ENCODE measurements at places on chromosomes 2 and 18. TPM values are rescaled to one million over a fixed set of nuclear protein-coding genes. Genes with fewer than 3 reads are reported as not detected.

DNA sequence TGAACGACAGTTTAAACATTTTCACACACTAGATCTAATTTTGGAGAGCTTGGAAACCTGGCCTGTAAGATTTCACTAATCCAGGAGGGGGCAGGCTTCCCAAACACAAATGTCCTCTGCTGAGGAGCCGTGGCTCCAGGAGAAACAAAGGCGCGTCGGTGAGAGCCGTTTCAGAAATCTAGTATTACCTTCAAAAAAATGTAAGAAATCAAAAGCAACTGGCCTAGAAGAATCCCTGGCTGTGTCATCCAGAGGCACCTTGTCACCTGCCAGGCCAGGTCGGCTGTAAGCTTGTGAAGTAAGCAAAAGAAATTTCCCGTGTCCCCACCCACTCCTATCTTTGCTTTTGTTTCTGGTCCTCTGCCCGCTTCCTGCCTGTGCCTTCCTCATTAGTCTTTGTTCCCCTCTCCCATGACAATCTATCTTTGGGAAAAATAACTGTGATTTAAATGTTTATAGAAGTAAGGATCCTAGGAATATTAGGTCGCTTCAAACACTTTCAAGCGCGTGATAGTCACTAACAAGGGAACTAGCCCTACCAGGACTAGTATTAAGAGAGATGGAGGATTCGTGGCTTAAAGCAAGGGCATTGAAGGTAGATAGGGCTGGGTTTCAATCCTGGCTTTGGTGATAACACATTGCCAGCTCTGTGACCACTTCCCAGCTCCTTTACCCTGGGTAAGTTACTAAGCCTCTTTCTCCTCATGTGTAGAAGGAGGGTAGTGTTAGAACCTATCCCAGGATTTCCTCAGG is 99.5 kb upstream of the STK39 start:
- DNase-seq = peak; percentile 61

GRCh38 chr2:226703514-226703913 is 96.1 kb downstream of the IRS1 start:
- no peak for DNase-seq

- DNase-seq = no peak
These were observed 3.7 kb upstream of the NRP2 start for GRCh38 chr2:205678541-205679142.

GRCh38 chr2:64214281-64215115 is 70.3 kb upstream of the PELI1 start:
- DNase-seq = peak; percentile 79

GRCh38 chr2:181052523-181052891 is 72.1 kb downstream of the UBE2E3 start:
- no peak for DNase-seq

DNA sequence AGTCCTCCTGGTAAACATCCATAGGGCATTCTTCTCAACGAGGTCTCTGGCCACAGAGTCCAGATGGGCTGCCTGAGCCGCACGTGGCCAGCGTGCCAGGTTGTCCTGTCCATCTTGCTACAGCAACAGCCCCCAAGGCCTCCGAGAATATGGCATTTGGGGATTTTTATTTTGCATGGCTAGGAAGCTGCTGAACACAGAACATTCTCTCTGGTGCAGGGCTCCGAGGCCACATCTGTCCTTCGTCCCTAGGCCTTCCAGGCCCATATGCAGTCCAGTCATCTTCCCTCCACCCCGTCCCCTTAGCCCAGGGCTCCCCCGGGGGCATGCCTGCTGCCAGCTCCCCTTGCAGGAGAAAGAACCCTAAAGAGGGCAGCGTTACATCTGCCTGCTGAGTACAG is 2.3 kb downstream of the HDAC4 start:
- no peak for DNase-seq

GRCh38 chr2:55826246-55826645 is 97.3 kb downstream of the EFEMP1 start:
- no peak for DNase-seq

GRCh38 chr18:45012286-45012685 is 331.6 kb downstream of the SETBP1 start:
- no peak for DNase-seq

DNA sequence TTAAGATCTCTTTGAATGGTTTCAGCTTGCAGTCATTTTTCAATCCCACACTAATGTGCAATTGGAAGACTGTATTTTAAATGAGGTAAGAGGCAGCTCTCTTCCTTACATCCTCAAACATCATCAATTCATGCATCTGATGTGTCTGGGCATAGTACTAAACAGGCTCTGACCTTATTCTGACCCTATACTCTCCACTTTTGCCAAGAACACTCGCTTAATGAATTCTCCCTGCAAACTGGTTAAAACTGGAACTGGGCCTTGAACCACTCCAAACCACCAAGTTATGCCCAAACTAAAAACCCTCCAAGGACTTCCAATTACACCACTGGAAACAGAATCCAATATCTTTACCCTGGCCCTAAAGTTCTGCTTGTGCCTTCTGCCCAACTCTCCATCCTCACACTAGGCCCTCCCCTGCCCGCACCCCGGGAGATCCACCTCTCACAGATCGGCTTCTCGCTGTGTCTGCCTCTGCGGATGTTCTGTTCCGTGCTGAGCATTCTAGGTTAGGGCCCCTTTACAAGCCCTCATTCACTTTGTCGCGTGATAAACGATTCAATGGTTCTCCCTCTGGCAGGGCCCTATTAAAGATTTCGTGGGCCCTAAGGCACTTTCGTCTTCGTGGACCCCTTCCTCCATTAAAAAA is 1.2 kb downstream of the M1AP start:
- DNase-seq = no peak

- no peak for DNase-seq
These were observed 177.9 kb upstream of the RAB6C start for GRCh38 chr2:129801575-129801974.

DNA sequence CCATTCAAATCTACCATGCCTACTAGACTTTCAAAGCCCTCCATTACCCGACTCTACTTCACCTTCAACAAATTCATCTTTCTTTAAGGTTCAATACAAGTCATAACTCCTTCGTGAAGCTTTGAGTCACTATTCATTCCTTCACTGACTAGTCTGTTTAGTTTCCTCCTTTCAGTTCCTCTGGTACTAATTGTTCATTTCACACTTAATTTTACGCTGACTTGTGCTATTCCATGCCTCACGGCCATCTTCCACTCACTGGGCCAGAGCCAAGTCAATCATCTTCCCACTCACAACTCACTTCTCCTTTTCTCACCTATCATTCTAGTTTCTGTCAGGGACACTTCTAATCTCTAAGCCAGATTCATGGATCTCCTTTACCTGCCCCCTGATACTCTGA is 136.2 kb downstream of the MTX2 start:
- no peak for DNase-seq

DNA sequence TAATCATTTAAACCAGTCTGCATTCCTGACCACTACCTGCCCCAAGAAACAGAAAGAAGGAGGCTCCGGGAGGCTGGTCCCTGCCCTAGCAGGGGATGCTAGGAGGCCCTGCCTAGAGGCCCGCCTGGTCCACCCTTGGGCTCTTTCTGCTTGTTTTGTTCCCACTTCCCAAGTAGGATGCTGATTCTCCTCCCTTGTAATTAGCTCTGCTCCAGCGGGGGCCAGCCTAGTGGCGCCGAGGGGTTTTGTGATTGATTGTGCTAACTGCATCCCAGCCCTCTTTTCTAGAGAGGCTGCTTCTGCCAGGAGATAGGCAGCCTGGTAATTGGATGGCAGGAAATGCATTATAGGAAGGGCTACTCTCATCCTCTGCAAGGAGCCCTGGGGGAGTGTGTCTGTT is 220.0 kb downstream of the LOXHD1 start:
- no peak for DNase-seq

GRCh38 chr18:21163647-21164547 is 52.3 kb upstream of the ROCK1 start:
- no peak for DNase-seq

DNA sequence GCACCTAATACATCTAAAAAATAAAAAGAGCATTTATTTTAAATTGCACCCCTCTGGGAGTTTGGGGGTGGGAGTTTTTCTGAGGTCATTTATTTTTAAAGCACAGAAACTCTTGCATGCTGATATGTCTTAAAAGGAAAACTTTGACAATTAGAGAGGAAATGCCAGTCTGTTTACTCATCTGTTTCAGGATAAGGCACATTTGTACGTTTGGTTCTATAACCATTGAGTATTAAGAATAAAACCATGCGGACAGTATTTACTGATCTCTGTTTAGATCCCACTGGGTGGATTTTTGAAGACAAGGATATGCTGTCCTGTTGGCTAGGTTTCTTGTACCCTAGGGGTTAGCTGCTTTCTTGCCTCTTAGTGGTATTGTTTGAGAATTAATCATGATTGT is 122.9 kb downstream of the TANC1 start:
- DNase-seq = no peak

- DNase-seq = no peak
These were observed 86.6 kb upstream of the CAVIN2 start for GRCh38 chr2:191933307-191934105.

GRCh38 chr2:134718817-134719814 is at the start of gene TMEM163:
Gene TMEM163 (minus strand): TSS chr2:134719000.
- DNase-seq = no peak

- DNase-seq = no peak
These were observed 58.1 kb downstream of the NRP2 start for GRCh38 chr2:205740381-205740780.

DNA sequence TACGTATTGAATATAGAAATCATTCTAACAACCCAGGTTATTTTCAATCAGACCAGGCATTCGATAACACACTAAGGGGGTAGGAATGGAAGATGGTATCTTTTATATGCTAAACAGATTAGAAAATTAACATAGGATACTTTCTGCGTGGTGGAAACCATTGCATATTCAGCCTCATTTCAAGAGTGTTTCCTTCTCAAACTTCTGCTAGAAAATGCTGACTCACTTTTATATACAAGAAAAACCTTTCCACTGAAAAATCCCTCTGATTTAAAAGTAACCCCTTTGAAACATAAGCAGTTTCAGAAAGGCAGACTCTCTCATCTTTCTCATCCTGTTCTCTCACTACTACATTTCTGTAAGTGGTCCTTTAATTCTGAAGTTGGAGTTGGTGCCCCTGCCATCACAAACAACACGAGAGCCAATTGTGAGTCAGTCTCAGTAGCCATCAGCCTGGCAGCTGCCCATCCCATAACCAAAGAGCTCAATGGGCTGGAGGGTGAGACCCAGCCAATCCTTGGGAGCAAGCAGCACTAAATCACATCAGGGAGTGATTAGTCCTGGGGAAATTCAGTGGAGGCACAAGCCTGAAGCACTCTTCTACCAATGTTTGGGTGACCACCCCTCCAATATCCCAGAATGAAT is 343.1 kb downstream of the CELF4 start:
- DNase-seq = no peak

DNA sequence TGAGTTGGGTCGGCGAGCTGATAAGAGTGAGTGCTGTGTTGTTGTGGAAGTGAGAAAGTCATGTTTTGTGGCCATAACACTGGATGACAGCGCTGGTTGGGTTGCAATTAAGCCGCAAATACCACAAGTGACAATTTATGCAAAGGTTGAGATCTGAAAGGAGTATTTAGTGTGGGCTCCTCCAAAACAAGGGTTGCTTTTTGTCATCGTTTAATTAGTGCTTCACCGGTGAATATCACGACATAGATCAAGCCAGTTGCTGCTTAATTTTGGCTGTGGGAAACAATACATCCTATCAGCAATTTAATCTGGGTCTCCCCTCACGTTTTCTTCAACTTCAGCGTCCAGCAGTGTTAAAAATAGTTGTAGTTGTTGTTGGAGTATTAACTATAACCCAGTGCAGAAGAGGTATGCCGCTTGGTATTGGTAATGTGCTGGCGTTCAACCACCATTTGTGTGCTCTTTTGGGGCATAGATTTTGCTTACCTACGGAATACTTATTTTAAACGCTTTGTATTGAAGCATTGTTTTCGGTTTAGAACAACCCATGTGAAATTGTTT is 662 bp downstream of the ACVR2A start:
- DNase-seq = peak; percentile 26

GRCh38 chr2:203988500-203989260 is 52.1 kb downstream of the ICOS start:
- DNase-seq = no peak

DNA sequence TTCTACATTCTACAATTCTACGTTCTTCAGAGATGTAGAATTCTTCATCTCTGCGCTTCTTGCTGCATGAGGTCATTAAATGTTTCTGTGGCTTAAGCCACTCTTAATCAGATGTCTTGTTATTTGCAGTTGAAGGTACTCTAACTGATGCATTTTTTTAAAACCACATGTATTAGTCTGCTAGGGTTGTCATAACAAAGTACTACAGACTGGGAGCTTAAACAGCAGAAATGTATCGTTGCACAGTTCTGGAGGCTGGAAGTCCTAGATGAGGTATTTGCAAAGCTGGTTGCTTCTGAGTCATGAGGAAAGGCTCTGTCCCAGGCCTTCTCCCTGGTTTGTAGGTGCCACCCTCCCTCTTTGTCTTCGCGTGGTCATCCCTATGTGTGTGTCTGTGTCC is 176.3 kb upstream of the GLI2 start:
- DNase-seq = no peak

DNA sequence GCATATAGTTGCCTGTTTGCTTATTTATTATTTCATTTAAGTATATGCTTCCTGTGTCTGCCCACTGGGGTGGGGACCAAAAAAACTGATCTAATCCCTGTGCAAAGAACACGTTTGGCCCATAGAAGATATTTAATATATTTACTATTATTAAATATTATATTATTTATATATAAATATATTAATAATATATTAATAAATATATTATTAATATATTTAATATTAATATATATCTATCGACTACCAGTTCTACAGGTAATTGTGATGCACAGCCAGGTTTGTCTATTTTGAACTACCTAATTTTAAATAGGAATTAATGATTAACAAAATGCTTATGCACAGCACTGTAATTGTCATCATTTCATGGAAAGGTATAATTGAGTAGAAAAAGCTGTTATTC is 288.9 kb upstream of the LYPD1 start:
- DNase-seq = no peak

- DNase-seq = no peak
These were observed 19.0 kb upstream of the PTMA start for GRCh38 chr2:231689124-231689893.

DNA sequence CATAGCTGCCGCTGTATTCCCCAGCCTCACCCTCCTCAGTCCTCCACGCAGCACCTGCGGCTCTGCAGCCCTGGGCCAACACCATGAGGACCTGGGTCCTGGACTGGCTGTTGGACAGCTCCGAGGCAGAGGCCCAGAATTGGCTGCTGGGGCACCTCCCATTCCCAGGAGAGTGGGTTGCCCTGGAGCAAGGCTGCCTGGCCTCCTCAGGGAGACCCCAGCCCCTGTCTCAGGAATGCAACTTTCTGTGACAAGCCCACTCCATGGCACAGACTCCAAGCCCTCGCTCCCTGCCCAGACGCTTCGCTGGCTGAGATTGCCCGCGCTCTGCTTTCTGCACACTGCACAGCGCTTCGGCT is 33.0 kb downstream of the CYP26B1 start:
- no peak for DNase-seq

- DNase-seq = no peak
These were observed 24.8 kb upstream of the HNRNPA3 start for GRCh38 chr2:177187631-177188312.

- no peak for DNase-seq
These were observed 6.9 kb downstream of the CD28 start for GRCh38 chr2:203713381-203713780.

GRCh38 chr2:121709776-121710469 is 26.8 kb downstream of the NIFK start:
- DNase-seq = no peak

Gene C2orf76
- 17.1 TPM for polyA plus RNA-seq

Gene DTNA
- not detected for polyA plus RNA-seq

Gene FIGN
- polyA plus RNA-seq = not detected

Gene MEP1B
- polyA plus RNA-seq = not detected

Gene DPP10
- not detected for polyA plus RNA-seq

Gene VAMP5
- polyA plus RNA-seq = 115 TPM

Gene NCKAP5
- polyA plus RNA-seq = not detected

Gene RIT2
- not detected for polyA plus RNA-seq

Gene DSG4
- not detected for polyA plus RNA-seq

Gene SLC9A2
- polyA plus RNA-seq = not detected

Gene ATP6V1B1
- not detected for polyA plus RNA-seq
